ENCODE measurements at places on chromosomes 2 and 18.

GRCh38 chr2:14297340-14297739 is 335.2 kb upstream of the LRATD1 start:
- no peak for DNase-seq

- DNase-seq, result no peak
Measured at GRCh38 chr2:121502781-121503180, 27.9 kb upstream of the RNU4ATAC start.

GRCh38 chr2:134466141-134466540 is 212.3 kb downstream of the MGAT5 start:
- DNase-seq, result peak; percentile 36

GRCh38 chr18:31942291-31942998 is 483 bp downstream of the TRAPPC8 start:
- DNase-seq, result peak; percentile 47

DNA sequence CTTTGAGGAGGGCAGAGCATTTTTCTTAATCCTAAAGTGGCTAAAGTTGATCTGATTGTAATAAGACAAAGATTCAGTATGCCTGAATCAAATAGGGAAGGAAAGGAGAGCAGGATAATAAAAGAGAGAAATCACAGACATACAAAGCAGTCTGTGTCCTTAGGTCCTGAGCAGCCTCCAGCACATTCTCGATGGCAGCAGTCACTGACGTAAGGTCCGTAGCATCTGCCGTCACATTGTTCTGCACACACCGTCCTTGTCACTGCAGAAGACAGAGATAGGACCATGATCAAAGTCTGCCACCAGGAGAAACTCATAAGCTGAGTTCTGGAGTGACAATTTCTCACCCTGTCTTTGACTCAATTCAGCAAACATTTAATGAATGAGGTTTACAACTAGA is 813.7 kb downstream of the ERBB4 start:
- DNase-seq, result no peak

DNA sequence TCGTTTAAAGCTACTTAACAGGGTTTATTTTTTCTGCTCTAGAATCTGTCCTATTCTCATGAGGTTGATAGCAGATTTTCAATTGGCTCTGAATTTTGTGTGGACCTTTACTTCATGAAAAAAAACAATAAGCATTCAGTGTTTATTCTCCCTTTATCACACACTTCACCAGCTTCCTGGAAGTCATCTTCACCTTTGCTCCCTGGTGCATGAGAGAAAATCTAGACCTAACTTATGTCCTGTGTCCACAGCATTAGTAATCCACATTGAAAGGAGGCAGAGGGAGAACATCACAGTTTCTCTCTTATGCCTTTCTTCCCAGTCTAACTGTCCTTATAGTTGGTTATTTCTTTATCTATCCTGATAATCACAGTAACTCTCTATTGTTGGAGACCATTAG is 316.1 kb downstream of the PTH2R start:
- DNase-seq, result no peak

- DNase-seq, result no peak
Measured at GRCh38 chr2:240598311-240598911, 11.9 kb downstream of the CAPN10 start.

GRCh38 chr2:119066272-119066804 is 92.2 kb downstream of the C1QL2 start:
- no peak for DNase-seq
